Activated T-helper 2 cell treated with anti-CD3 and anti-CD28 coated beads, Interferon-gamma antibody, Interleukin-2, Interleukin-4, amounts not matched to agents 10 μg/mL and 5 μg/mL and 100 μg/mL, durations not matched to agents 14 hours and 24 hours and 36 hours (primary cell): ENCODE measurements at places on chromosomes 1 and 21. TPM values are rescaled to one million over a fixed set of nuclear protein-coding genes. Genes with fewer than 3 reads are reported as not detected.
A peak's percentile ranks its signal among the peaks of the same experiment; 100 is the strongest.

- no peak for DNase-seq
- H3K27me3 ChIP-seq, result peaks cover 26% of the 10 kb centered on the region
- H3K36me3 ChIP-seq, result no peaks in the 10 kb centered on the region
- H3K4me1 ChIP-seq, result peaks cover 2% of the 10 kb centered on the region
- H3K27ac ChIP-seq, result no peak overlapping the region
These were observed 9.2 kb upstream of the FNBP1L start for GRCh38 chr1:93438716-93439115.

GRCh38 chr1:12438349-12438924, 179.6 kb downstream of the DHRS3 start:
- no peaks in the 10 kb centered on the region for H3K27me3 ChIP-seq
- peak; percentile 48 for DNase-seq
- H3K4me3 ChIP-seq, result no peak overlapping the region
- peak overlapping the region; percentile 76 for H3K27ac ChIP-seq
- H3K36me3 ChIP-seq, result peaks cover 53% of the 10 kb centered on the region

- peaks cover 11% of the 10 kb centered on the region for H3K27me3 ChIP-seq
- no peak overlapping the region for H3K4me3 ChIP-seq
- no peaks in the 10 kb centered on the region for H3K4me1 ChIP-seq
- no peak for DNase-seq
These were observed 26.6 kb downstream of the PROK1 start for GRCh38 chr1:110477445-110477957.

The KLHDC8A gene
- total RNA-seq, result not detected in 2 replicates

The AXDND1 gene
- total RNA-seq, result 0.62 TPM in 1 of 2 replicates, not detected in the other

- H3K27ac ChIP-seq, result peak overlapping the region; percentile 95
- DNase-seq, result no peak
- no peaks in the 10 kb centered on the region for H3K27me3 ChIP-seq
- peak overlapping the region; percentile 87 for H3K4me3 ChIP-seq
- peaks cover 16% of the 10 kb centered on the region for H3K4me1 ChIP-seq
These were observed 1.7 kb upstream of the AURKAIP1 start for GRCh38 chr1:1376551-1377226.
